ENCODE measurements at places on chromosomes 5 and 9. TPM values are rescaled to one million over a fixed set of nuclear protein-coding genes. Genes with fewer than 3 reads are reported as not detected.

Gene ELAVL2
- not detected for total RNA-seq

Gene HMCN2
- total RNA-seq = under 0.01 TPM

Gene CXCL14
- not detected for total RNA-seq

Gene OBP2B
- total RNA-seq = not detected

Gene FOXI1
- not detected for total RNA-seq

Gene GRXCR2
- total RNA-seq = not detected

Gene ZNF474
- total RNA-seq = 0.08 TPM

Gene IL9
- total RNA-seq = not detected

Gene CCDC180
- 0.13 TPM for total RNA-seq

Gene PTGS1
- 3.9 TPM for total RNA-seq

Gene SAPCD2
- 217 TPM for total RNA-seq

Gene C5orf63
- 8.1 TPM for total RNA-seq

Gene LHX6
- total RNA-seq = not detected

Gene GDA
- total RNA-seq = 34.1 TPM

Gene TOR1B
- total RNA-seq = 25.0 TPM

Gene FOXD1
- 0.31 TPM for total RNA-seq

Gene FYB1
- total RNA-seq = not detected

Gene CDC20B
- not detected for total RNA-seq

Gene C5orf52
- total RNA-seq = not detected

Gene ABCA1
- 2.0 TPM for total RNA-seq

Gene FAM151B
- 1.6 TPM for total RNA-seq

Gene INSL4
- 0.20 TPM for total RNA-seq

Gene NR3C1
- total RNA-seq = not detected

Gene PCDHA4
- total RNA-seq = not detected
